GM18507 (cell line): ENCODE measurements at places on chromosomes 7 and 10.
A peak's percentile ranks its signal among the peaks of the same experiment; 100 is the strongest.

- DNase-seq = no peak
These were observed 105.8 kb downstream of the THSD7A start for GRCh38 chr7:11726001-11726793.

GRCh38 chr10:102822222-102822621 is 15.0 kb downstream of the CYP17A1 start:
- no peak for DNase-seq

GRCh38 chr10:97277551-97277950 is 14.9 kb downstream of the ARHGAP19 start:
- DNase-seq = no peak

- no peak for DNase-seq
These were observed 605.7 kb upstream of the DPP6 start for GRCh38 chr7:153446490-153446889.

GRCh38 chr7:92071032-92071431 is 63.2 kb downstream of the CYP51A1 start:
- no peak for DNase-seq

- DNase-seq = peak; percentile 65
These were observed 71.2 kb upstream of the KCTD7 start for GRCh38 chr7:66557214-66558200.

DNA sequence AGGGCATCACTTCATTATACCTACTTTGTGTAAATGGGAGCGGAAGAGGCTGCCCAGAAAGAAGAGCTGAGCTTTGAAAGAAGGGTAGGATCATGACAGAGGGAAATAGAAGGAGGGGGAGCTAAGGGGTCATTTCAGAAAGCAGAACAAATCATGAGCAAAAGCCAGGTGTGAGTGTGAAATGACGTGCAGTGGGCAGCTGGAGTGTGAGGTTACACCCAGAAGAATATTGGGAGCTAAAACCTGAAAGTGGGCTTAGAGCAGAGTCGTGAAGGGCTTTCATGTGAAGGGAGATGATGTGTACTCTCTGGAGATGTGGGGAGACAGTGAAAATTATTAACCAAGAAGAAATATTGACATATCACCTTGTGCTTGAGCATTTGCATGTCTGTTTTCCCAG is 245.0 kb upstream of the YAE1 start:
- DNase-seq = no peak

DNA sequence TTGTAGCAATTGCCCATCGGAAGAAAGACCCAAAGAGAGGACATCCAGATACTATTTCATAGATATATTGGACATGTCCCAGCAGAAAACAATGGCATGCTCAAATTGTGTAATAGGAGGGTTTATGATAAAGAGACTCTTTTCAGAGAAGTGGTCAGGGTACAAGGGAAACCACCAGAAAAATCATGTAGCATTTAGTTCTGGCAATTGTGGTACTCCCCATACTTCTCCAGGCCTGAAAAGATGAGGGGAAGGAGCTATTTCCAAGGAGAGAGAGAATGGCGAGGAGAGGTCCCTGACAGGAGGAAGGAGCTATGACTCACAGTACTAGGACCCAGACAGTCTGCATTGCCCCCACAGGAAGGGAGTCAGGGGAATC is 68.4 kb upstream of the ADO start:
- DNase-seq = no peak

GRCh38 chr7:157825325-157825724 is 488.5 kb downstream of the DNAJB6 start:
- DNase-seq = no peak

DNA sequence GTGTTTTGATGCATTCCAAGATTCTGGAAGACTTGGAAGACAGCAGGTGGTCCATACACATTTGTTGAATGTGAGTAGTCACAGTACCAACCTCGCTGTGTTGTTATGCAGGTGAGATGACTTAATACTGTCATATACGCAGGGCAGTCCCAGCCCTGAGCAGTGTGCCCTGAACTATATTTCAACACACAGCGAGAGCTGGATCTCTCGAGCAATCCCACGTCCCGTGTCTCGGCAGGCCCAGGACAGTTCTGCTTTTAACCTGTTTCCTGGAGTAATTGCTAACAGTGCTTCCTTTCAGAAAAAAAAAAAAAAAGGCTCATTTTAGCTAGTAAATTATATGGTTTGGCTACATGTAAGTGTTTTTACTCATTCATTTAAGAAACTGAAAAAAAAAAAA is 179.7 kb downstream of the PRKCQ start:
- no peak for DNase-seq

DNA sequence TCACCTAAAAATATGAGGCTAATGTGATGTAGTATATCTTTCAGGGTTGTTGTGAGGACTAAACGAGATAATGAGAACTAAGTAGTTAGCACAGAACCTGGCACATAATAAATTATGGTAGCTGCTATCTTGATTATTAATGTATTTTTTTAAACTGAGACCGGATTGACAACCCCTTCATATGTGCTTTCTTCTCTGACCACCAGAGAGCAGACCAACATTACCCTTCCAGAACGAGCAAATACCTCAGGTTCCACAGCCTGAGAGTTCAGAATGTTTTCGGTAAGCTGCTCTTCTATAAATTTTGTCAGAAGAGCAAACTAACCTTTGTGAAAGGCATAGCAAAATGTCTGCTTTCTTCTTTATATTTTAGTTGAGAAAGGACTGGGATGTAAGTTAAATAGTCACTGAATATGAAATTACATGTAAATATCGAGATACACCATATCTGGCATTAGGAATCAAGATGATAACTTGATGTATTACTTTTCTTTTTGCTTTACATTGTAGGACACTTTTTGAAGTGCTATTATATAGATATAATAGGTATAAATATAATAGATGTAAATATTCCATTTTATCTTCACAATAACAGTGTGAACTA is 13.6 kb upstream of the BPGM start:
- DNase-seq = no peak

- DNase-seq = no peak
These were observed 58.4 kb upstream of the TM9SF3 start for GRCh38 chr10:96645191-96645721.
